ENCODE measurements at places on chromosomes 3 and 15.

DNA sequence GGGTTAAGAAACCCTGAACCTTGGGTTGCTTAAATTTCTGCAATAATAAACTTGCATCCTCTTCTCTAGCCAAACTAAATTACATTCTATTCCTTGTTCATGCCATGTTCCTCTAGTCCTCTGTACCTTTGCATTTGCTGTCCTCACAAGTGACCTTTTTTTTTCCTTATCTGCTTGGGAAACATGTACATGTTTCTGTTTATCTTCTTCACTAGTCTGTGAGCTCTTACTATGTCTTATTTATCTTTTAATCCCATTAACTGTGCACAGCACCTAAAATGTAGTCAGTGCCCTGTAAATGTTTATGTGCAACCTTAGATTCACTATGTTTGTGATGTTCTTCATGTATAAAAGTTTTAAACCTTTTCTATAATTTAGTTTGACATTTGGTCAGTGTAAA, 61.9 kb downstream of the REC114 start:
- no peak for DNase-seq

GRCh38 chr3:127803619-127804018, 18.7 kb downstream of the MGLL start:
- DNase-seq = no peak

GRCh38 chr3:69005791-69006482, 7.5 kb downstream of the EOGT start:
- DNase-seq = no peak

GRCh38 chr3:129233538-129233937, 15.9 kb upstream of the COPG1 start:
- no peak for DNase-seq

DNA sequence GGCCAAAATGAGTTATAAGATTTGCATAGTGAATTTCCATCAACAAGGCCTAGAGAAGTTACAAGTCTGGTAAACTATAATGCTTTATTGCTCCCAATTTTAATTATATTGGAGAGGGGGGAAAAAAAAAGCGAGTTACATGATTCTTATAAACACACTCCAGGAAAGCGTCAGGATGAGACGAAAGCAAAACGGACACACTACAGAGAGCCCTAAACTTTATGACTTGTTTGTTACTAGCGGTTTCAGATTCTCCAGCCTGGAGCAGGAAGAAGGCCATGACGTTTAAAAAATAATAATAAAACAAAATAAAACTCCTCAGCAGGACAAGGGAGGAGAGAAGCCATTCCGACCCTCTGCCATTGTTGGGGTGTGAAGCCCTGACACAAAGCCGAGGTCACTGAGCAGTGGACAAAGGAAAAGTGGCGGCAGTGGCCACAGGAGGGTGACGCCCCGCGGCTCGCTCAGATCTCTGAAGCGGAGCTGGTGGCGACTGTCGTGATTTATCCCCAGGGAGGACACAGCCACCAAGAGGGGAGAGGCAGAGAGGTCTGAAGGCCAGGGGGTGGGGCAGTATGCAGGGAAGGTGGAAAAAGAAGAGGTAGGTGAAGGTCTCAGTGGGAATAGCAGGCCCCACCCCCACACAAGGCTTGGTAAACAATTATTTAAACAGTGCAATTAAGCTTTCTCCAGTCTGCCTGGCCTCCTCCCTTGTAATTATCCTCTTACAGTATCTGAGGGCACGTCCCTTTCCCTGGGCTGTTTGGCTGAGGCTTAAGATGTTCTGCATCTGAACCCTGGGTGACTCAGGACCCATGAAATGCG, 45.3 kb downstream of the ADAMTS9 start:
- DNase-seq = no peak

DNA sequence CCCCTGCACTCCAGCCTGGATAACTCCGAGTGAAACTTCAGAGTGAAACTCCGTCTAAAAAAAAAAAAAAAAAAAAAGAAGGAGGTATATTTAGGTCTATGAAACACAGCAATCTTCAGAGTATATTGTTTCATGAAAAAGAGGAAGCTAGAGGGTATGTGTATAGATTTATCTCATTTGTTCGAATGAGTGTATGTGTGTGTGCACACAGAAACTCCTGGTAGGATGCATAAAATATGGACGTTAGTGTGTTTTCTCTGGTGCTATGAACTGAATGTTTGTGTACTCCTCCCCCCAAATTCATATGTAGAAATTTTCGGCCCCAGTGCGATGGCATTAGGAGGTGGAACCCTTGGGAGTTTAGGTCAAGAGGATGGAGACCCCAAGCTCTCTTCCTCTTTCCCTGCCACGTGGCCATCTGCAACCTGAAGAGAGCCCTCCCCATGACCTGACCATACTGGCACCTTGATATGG, 98.6 kb upstream of the KLF13 start:
- no peak for DNase-seq

- DNase-seq = no peak
These were observed 22.0 kb downstream of the RGMA start for GRCh38 chr15:93066834-93067648.

GRCh38 chr3:171790574-171790897, 19.7 kb downstream of the PLD1 start:
- DNase-seq = no peak

DNA sequence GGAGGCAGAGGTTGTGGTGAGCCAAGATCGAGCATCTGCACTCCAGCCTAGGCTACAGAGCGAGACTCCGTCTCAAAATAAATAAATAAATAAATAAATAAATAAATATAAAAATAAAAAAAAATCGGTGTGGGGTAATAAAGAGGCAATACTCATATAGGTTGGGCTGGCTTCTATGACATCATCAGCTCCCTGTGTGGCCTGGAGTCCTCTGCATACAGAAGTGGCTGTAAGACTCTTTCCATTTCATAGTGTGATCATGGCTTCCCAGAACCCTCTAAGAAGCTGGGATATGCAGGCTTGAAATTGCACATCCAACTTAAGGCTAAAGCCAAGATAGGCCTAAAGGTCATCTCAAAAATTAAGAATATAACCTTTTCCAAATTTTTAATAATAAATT, 101.6 kb downstream of the ZIC4 start:
- no peak for DNase-seq

DNA sequence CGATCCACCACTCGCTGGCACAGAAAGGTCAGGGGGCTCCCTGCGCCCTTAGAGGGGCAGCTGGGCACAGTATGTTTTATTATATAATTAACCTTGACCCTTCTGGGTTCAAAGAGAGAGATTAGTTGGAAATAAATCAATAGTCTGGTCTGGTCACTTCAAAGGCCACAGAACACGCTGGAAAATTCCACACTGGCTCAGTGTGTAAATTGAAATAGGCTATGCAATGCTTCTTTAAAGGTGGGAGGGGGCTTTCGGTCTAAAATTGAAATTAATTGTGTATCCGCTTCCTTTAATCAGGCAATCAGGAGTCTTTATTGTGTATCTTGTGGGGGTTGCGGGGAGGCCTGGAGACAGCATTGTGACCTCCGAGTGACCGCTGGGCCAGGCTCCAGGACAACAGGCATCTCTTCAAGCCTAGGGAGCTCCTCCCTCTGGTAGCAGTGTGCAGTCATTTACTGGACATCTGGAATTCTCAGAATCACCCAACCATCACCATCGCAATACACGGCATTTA, 8.0 kb downstream of the RNU5B-1 start:
- DNase-seq = no peak

- no peak for DNase-seq
These were observed 30.0 kb downstream of the U2SURP start for GRCh38 chr3:143031327-143031726.

DNA sequence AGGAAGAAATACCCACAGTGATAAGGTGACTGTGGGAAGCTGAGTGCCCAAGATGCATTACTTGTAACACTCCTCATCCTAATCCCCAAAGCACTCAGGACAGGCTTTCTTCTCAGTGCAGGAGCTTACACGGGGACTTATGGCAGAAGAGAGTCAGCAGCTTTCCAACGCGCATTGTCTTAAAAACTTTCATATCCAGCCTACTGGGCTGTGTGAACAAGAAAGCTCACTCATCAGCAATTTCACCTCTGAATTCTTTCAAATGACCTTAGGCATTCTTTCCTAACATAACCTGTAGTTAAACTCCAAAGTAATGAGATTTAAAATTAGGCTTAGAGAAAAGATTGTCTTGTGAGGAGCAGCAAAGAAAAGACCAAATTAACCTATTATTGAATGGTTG, 132.3 kb downstream of the KCNAB1 start:
- no peak for DNase-seq

- DNase-seq = no peak
These were observed 126.0 kb downstream of the MYLK start for GRCh38 chr3:123758081-123758564.

- DNase-seq = no peak
These were observed 49.4 kb upstream of the CCDC174 start for GRCh38 chr3:14602006-14602803.

- no peak for DNase-seq
These were observed 36.0 kb upstream of the BDH1 start for GRCh38 chr3:197591816-197592215.
